ENCODE measurements at places on chromosomes 12 and 14.

GRCh38 chr14:46344327-46344937 lies 307.1 kb downstream of the RPL10L start:
- peak; percentile 7 for DNase-seq

DNA sequence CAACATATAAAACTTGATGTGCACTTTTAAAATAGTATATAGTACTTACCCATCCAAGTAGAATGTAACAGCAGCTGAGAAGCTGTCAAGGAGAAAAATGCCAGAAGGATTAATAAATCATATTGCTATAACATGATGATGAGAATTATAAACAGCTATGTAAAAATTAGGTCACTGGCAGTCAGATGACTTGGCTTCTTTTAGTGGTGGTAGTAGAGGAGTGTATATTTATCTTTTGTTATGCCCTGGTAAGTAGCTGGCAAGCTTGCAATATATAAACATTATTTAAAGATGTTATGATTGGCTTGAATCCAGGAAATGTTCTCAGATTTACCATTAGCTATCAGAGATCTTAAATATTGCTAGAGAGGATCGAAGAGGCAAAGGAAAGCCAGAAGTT lies 471.0 kb upstream of the MGAT4C start:
- no peak for DNase-seq

DNA sequence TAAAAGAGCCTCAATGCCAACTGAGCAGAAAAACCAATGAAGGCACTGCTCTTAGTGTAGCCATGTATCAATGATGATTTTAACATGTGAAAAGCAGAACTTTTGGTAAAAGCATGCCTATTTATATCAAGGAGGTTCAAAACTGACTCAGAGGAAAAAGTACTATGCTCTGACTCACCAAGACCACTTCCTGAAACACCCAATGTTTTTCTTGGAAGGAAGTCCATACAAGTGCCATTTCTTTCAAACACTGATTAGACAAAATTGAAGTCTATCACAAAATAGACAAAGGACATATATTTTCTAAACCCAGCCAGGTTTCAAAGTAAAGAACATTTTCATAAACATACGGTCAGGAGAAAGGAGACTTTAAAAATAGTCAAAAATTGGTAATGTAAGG lies 88.6 kb downstream of the EPS8 start:
- peak; percentile 94 for DNase-seq

DNA sequence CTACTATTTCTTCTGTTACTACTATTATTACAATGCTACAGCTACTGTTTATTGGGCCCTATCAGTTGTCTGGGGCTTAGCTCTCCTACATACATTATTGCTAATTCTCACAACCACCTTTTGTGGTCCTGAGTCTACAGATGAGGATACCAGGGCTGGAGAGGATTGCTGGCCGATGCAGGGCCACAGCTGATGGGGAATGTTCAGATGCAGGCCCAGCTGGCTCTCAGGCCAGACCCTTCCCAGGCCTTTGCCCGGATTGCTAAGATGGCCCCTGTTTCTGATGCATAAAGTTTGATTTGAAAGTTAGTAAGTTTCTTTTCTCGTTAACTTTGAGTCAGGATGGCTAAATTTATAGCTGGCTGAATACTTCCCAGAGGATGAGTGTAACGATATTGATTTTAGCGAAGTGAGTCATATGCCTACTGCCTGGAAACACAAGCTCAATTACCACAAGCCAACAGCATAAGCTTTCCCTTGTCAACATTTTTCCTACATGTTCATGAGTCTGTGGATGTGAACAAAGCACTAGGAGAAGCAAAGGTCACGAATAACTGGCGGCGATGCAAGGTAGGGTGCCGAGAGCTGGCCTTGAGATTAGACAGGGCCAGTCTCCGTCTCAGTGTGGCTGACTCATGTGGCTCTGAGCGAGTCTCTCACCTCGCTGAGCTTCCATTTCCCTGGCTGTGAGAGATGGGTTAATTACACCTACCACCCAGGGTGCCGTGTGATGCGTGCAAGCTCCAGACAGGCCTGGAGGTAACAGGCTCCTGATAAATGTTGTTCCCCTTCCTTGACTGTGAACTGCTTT lies 111.0 kb downstream of the BEGAIN start:
- DNase-seq = no peak

DNA sequence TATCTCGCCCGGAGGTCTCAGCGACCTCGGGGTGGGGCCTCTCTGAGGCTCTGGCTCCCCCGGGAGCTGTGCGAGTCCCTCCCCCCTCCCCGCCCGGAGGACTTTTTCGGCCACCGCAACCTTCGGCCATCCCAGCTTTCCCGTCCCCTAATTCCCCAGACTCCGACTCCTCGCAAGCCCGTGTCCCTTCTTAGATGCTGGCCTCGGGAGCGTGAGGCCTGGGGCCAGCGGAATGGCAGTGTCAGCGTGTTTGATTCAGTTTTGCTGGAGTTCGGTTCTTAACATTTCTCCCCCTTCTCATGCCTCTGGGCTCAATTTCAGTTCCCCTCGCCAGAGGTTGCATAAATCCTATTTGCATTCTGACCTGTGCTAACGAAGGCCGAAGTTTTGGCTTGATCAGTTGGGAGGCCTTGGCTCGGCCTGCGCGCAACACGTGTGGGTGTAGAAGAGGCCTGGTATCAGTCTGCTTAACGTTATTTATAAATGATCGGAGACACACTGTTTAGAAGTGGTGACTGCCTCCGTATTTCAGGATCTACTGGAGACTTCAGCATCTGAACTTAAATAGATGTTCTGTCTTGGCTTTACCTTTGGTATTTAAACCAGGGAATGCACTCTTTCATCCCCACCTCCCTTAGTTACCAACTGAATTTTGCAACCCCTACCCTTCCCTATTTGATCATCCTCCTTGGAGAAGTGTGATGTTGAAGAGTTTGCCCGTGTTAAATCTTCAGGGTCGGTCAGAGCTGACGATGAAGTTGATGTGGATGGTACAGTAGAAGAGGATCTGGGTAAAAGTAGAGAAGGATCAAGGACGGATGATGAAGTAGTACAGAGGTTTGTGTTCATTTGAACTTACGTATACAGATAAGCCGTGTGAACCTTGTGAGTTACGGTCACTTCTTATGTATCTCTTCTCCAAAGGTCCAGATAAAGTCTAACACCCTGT lies 851 bp downstream of the HSP90B1 start:
- DNase-seq = peak; percentile 53

GRCh38 chr12:100901266-100901665 lies 106.7 kb downstream of the ANO4 start:
- no peak for DNase-seq

- no peak for DNase-seq
Measured at GRCh38 chr12:41772478-41772877, 372.2 kb downstream of the GXYLT1 start.

DNA sequence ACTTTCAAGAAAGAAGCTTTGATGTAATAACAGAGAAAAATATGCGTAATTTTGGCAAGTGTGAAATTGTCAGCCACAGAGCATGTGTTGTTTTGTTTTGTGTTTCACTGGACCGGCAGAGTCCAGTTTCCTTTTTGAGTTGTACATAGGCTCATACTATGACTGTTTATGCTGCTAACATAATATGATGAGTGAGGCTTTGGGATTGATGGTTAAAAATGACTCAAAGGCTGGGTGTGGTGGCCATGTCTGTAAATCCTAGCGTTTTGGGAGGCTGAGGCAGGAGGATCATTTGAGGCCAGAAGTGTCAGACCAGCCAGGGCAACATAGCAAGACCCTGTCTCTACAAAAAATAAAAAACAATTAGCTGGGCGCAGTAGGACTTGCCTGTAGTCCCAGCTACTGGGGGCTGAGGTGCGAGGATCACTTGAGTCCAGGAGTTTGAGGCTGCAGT lies 487.9 kb downstream of the PCNX1 start:
- peak; percentile 74 for DNase-seq

- DNase-seq = no peak
Measured at GRCh38 chr12:31923063-31923412, 36.2 kb upstream of the RESF1 start.

DNA sequence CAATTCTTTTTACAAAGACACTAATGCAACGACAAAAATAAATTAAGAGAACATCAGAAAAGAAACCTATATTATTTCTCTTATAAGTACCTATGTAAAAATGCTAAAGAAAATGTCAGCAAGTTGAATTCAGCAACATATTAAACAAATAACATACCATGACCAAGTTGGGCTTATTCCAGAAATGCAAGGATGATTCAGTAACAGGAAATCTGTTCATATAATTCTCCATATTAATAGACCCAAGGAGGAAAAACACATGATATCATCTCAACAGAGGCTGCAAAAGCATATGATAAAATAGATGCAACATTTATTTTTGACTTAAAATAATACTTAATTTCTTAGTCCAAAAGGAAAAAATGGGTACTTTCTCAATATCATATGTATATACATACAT lies 25.1 kb upstream of the GPHB5 start:
- DNase-seq = no peak

DNA sequence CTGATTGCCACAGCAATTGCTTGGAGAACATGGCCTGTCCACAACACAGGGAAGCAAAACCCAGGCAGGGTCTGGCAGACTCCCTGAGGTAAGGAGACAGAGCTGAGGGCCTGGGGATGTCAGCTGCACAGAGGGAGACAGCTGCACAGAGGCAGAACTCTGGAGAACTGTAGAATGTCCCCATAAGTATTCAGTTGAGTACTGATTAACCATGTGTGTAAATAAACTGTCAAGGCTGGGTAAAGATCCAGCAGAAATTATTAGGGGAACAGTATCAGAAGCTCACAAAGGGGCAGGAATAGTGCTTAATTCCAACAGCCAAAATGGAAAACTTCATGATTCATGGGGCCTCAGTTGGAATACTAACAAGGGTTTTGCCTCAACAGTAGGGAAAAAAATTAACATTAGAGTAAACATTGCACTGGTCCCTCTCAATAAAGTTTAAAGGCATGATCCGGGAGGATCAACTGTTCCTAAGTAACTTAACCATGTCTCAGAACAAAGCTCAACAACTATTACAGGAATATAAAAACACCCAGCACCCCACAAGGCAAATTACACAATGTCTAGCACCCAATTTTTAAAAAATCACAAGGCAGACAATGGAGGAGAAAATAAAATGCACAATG lies 201.3 kb upstream of the RASSF8 start:
- DNase-seq = no peak

DNA sequence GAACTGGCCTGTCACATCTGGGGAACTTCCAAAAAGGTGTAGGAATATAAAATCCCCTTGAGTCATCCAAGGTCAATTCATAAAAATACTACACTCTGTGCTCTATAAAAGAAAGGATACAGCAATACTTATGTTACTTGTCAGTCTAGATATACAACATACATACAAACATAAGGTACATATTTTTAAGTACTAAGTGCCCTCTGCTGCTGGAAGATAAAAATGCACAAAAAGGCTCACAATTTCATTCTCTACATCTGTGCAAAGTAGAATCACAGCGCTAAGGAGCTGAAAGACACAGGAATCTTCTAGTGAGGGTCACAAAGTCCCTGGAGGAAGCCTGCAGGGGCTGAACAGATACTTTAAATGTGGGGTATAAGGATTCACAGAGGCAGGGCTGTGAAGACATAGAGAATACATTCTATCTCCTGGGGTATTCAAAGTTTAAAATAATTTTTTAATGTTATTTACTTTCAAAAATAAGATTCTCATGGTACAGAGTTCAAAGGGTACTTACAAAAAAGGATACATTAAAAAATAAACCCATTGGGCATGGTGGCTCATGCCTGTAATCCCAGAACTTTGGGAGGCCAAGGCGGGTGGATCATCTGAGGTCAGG lies 10.2 kb upstream of the GOLGA5 start:
- DNase-seq = peak; percentile 85

DNA sequence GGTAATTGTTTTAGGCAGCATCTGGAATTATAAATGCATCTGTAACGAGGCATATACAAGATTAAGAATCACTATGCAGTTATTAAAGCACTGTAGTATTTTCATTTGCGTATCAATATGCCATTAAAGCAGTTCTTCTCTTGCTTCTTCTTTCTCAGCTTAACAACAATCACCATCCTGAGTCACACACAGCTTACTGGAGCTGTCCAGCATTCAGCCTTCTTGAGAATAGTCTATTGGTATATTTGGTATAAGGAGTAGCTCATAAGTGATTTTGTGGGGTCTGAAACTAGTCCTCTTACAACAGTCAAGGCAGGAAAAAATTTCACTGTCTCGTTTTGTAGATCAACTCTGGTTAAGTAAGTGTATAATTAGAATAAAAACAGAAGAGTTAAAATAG lies 523.0 kb upstream of the FOXG1 start:
- DNase-seq = no peak

- no peak for DNase-seq
Measured at GRCh38 chr12:74539765-74540526, 2.3 kb downstream of the ATXN7L3B start.

- no peak for DNase-seq
Measured at GRCh38 chr14:29390081-29390832, 537.4 kb downstream of the PRKD1 start.

GRCh38 chr12:110896559-110896958 lies 23.8 kb downstream of the MYL2 start:
- DNase-seq = no peak

Measured in suppressor macrophage treated with lipopolysaccharide for 1 hour (primary cell).